ENCODE measurements at places on chromosomes 1 and 21. TPM values are rescaled to one million over a fixed set of nuclear protein-coding genes. Genes with fewer than 3 reads are reported as not detected.

Gene ZNF644
- total RNA-seq: 60.2 TPM

Gene ZFYVE9
- total RNA-seq: 18.2 TPM

- no peaks in the 10 kb centered on the region for H3K27me3 ChIP-seq
- H3K27ac ChIP-seq: no peak overlapping the region
- no peak for DNase-seq
- peaks cover 4% of the 10 kb centered on the region for H3K36me3 ChIP-seq
- H3K4me1 ChIP-seq: peaks cover 60% of the 10 kb centered on the region
These were observed 3.0 kb downstream of the CDC42 start for GRCh38 chr1:22055463-22055862.

GRCh38 chr1:45403298-45403697, 63.1 kb upstream of the MUTYH start:
- H3K27ac ChIP-seq: no peak overlapping the region
- no peak overlapping the region for H3K4me3 ChIP-seq
- H3K4me1 ChIP-seq: no peaks in the 10 kb centered on the region
- no peaks in the 10 kb centered on the region for H3K27me3 ChIP-seq

DNA sequence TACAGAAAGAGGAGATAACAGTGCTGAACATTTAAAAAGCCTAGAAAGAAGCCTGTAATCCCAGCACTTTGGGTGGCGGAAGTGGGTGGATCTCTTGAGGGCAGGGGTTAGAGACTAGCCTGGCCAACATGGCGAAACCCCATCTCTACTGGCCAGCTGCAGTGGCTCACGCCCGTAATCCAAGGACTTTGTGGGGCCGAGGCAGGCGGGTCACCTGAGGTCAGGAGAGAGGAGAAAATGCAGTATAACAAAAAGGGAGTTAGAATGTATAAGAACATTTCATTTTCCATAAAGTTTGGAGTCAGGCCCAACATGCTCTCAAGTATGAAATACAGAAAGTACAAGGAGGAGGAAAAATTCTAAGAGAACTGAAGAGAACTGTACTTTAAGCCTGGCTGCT, 134.5 kb downstream of the SMYD3 start:
- H3K27ac ChIP-seq: no peak overlapping the region
- no peak overlapping the region for H3K4me3 ChIP-seq
- peak; percentile 42 for DNase-seq

Gene KAZN
- 7.5 TPM for total RNA-seq

DNA sequence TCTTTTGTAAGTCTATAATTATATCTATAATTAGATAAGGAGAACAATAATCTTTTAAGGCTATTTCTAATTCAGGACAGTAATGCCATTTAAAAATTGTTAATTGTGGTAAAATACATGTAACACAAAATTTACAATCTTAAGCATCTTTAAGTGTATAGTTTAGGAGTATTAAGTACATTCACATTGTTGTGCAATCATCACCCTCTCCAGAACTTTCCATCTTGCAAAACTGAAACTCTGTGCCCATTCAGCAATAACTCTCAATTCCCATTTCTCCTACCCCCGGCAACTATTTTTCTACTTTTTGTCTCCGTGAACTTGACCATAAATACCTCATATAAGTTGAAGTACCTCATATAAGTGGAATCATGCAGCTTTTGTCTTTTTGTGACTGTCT, 93.9 kb upstream of the KCNA3 start:
- H3K27me3 ChIP-seq: no peaks in the 10 kb centered on the region
- H3K27ac ChIP-seq: no peak overlapping the region
- no peaks in the 10 kb centered on the region for H3K4me1 ChIP-seq
- no peak for DNase-seq

GRCh38 chr1:229032375-229032774, 238.5 kb upstream of the RAB4A start:
- DNase-seq: no peak
- no peaks in the 10 kb centered on the region for H3K27me3 ChIP-seq
- H3K4me1 ChIP-seq: peaks cover 3% of the 10 kb centered on the region
- H3K4me3 ChIP-seq: no peak overlapping the region
- no peak overlapping the region for H3K27ac ChIP-seq

GRCh38 chr1:155064832-155065429, 1.4 kb downstream of the EFNA4 start:
- H3K36me3 ChIP-seq: no peaks in the 10 kb centered on the region
- DNase-seq: peak; percentile 53
- H3K4me1 ChIP-seq: peaks cover 46% of the 10 kb centered on the region
- H3K27ac ChIP-seq: peak overlapping the region; percentile 78
- H3K4me3 ChIP-seq: peak overlapping the region; percentile 89

Gene DTL
- 0.06 TPM for total RNA-seq

Gene TAS1R1
- total RNA-seq: 0.50 TPM

DNA sequence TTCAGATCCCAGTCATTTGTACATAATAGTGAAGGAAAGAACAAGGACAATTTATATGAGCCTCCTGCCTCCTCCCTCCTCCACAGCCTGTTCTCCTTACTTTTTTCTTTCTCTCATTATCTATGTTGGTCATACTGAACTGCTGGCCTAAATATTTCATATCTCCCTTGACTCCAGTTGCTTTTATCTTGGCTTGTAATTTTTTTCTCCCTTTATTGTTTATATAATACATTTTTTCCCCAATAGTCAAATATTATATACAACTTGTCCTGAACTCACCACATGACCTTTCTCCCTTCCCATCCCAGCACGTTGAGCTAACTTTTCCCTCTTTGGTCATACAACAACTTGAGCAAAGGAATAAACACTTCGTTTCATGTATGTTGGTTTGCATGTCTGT, 752.1 kb downstream of the LTN1 start:
- no peaks in the 10 kb centered on the region for H3K27me3 ChIP-seq
- no peak overlapping the region for H3K27ac ChIP-seq
- H3K4me3 ChIP-seq: no peak overlapping the region
- H3K36me3 ChIP-seq: no peaks in the 10 kb centered on the region

DNA sequence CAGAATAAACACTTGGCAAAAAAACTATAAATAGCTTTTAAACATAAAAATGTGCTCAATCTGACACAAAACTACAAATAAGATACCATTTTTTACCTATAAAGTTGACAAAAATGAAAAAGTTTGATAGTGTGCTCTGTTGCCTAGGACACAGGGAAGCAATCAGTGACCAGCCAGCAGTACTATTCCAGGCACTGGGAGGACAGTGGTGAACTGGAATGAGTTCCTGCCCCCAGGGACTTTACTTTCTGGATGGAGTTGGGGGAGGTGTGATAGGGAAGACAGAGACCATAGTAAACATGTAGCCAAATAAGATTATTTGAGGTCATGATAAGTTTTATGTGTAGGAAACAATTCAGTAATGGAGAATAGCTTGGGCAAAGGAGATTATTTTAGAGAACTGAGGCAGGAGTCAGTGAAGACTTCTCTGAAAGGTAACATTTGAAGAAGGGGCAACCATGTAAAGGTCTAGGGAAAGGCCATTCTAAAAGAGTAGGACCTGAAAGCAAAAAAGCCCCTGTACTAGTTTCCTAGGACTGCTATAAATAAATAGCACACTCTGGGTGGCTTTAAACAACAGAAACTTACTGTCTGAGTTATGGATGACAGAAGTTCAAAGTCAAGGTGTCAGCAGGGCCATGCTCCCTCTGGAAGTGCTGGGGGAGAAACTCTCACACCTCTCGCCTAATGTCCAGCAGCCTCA, 42.0 kb downstream of the EEIG2 start:
- DNase-seq: no peak
- H3K4me3 ChIP-seq: no peak overlapping the region
- no peaks in the 10 kb centered on the region for H3K4me1 ChIP-seq
- no peaks in the 10 kb centered on the region for H3K36me3 ChIP-seq
- H3K27me3 ChIP-seq: no peaks in the 10 kb centered on the region

- no peaks in the 10 kb centered on the region for H3K27me3 ChIP-seq
- H3K36me3 ChIP-seq: no peaks in the 10 kb centered on the region
- H3K27ac ChIP-seq: no peak overlapping the region
- H3K4me3 ChIP-seq: no peak overlapping the region
- no peak for DNase-seq
These were observed 51.4 kb downstream of the PDE9A start for GRCh38 chr21:42704861-42705260.

GRCh38 chr1:41342774-41343355, 18.4 kb upstream of the FOXO6 start:
- H3K4me1 ChIP-seq: no peaks in the 10 kb centered on the region
- H3K4me3 ChIP-seq: no peak overlapping the region
- no peak overlapping the region for H3K27ac ChIP-seq
- no peaks in the 10 kb centered on the region for H3K27me3 ChIP-seq

GRCh38 chr1:171718216-171718615, 23.6 kb downstream of the VAMP4 start:
- no peaks in the 10 kb centered on the region for H3K36me3 ChIP-seq
- no peaks in the 10 kb centered on the region for H3K27me3 ChIP-seq
- H3K4me3 ChIP-seq: no peak overlapping the region

Gene CCDC30
- 6.5 TPM for total RNA-seq

DNA sequence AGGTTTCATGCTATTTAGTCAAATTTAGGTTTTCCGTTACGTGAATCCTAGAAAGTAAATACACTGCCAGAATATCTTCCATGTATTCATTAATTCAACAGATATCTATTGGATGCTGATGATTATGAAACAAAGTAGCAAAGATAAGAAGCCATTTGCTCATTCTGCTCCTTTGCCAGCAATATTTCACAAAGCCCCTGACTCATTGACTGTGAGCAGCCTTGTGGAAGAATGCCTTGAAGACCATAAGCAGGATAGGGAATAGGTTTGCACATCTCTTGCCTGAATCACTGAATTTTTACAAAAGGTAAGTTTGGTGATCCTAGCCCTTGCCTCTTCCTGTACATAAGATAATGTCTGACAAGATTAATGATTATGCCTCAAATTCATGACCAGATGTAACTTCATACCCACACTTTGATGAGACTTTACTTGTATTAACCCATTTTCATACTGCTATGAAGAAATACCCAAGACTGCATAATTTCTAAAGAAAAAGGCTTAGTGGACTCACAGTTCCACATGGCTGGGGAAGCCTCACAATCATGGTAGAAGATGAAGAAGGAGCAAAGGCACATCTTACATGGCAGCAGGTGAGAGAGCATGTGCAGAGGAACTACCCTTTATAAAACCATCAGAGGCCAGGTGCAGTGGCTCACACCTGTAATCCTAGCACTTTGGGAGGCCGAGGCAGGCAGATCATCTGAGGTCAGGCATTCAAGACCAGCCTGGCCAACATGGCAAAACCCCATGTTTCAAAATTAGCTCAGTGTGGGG, 1.6 kb upstream of the PIGK start:
- DNase-seq: peak; percentile 11
- H3K27ac ChIP-seq: no peak overlapping the region
- no peaks in the 10 kb centered on the region for H3K36me3 ChIP-seq
- no peaks in the 10 kb centered on the region for H3K27me3 ChIP-seq
- H3K4me1 ChIP-seq: peaks cover 4% of the 10 kb centered on the region
- no peak overlapping the region for H3K4me3 ChIP-seq

DNA sequence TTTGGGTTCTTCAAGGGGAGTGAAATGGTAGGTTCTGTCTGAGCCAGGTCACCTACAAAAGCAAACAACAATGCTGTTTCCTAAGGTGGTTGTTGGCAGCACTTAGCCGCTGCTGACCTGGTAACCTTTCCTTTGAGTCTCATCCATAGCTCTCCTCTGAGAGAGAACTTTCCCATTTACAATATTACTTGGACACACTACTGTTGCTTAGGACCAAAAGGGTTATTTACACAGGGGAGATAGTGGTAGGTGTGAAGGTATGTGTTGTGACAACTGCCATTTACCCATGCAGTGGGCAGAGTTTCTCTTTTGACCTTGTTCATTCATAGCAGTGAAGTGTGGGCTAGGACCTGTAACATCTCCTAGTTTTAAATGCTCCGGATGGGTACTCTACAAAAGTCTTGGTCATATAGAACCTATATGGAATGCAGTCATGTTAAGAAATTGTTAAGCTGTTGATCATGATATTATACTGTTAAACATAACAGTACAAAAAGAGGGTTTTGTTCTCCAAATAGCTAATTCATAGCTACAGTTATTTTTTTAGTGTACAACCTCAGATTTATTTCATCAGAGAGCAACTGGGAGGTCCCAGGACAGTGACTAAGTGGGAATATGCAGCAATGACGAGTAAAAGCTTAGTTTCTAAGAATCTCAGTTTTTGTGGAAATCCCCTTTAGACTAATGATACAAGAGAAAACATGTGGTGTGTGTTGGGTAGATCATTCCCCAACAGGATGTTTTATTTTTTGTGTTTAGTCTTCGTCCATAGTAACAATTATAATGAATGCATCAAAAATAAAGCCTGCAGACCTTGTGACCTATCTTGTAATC, 219.7 kb downstream of the NFIA start:
- no peak overlapping the region for H3K4me3 ChIP-seq
- DNase-seq: no peak
- no peaks in the 10 kb centered on the region for H3K27me3 ChIP-seq
- no peak overlapping the region for H3K27ac ChIP-seq
- no peaks in the 10 kb centered on the region for H3K36me3 ChIP-seq

DNA sequence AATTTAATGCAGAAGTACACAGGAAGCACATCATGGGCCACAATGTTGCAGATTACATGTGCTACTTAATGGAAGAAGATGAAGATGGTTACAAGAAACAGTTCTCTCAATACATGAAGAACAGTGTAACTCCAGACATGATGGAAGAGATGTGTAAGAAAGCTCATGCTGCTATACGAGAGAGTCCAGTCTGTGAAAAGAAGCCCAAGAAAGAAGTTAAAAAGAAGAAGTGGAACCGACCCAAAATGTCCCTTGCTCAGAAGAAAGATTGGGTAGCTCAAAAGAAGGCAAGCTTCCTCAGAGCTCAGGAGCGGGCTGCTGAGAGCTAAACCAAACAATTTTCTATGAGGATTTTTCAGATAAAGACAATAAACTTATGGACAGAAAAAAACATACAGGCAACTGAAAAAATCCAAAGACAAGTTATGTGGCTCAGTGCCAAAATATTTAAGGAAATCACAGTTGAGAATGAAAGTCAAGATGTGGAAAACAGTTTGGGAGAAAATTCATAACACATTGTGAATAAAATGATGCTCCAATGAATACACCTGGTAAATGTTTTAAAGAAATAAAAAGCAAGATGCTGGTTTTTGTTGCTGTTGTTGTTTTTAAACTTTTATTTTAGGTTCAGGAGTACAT, 2.8 kb upstream of the ZNF644 start:
- H3K27ac ChIP-seq: no peak overlapping the region
- H3K4me1 ChIP-seq: peaks cover 21% of the 10 kb centered on the region
- no peaks in the 10 kb centered on the region for H3K36me3 ChIP-seq
- no peak for DNase-seq
- H3K4me3 ChIP-seq: no peak overlapping the region

GRCh38 chr1:36971852-36972618, 62.3 kb downstream of the GRIK3 start:
- no peak for DNase-seq
- H3K4me3 ChIP-seq: no peak overlapping the region
- H3K4me1 ChIP-seq: no peaks in the 10 kb centered on the region
- no peak overlapping the region for H3K27ac ChIP-seq

Gene FAM177B
- total RNA-seq: 2.0 TPM

Gene GPR52
- 2.1 TPM for total RNA-seq

Gene GNAT2
- total RNA-seq: not detected

Gene PTGER3
- 1.1 TPM for total RNA-seq

DNA sequence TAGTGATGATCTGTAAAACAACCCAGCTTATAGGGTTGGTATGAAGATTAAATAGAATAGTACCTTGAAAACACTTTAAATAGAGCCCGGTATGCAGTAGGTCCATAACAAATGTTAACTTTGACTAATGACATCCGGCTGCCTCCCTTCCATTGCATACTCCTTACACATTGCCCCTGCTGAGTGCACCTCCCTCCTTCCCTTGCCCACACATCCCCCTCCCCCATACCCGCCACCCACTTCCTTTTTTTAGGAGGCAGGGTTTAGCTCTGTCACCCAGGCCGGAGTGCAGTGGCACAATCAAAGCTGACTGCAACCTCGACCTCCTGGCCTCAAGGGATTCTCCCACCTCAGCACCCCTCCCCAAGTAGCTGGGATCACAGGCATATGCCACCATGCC, 24.4 kb upstream of the ZC3H12A start:
- H3K4me1 ChIP-seq: no peaks in the 10 kb centered on the region
- DNase-seq: no peak

Data from adrenal gland (tissue), 19 donors.